ENCODE measurements at places on chromosomes 3 and 15.

GRCh38 chr15:39789736-39790135, 7.1 kb upstream of the FSIP1 start:
- no peak for DNase-seq

GRCh38 chr3:141336672-141337522, 31.4 kb upstream of the ZBTB38 start:
- DNase-seq: no peak

DNA sequence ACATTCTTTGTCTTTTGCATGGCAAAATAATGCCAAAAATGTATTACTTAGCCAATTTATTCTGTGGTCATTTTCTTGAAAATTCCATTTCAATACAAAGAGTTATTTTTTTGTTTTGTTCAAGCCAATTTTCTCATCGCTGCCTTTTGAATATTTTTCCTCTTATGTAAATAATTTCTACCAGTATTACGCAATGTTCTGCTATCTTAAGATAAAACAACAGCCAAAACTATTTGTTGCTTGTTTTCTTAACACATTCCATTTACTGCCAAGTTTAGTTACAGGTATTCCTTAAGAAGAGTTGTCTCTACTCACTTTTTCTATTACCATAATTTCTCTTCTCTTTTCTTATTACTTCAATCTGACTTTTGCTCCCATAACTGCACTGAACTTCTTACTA, 163.1 kb downstream of the ROBO1 start:
- DNase-seq: no peak

DNA sequence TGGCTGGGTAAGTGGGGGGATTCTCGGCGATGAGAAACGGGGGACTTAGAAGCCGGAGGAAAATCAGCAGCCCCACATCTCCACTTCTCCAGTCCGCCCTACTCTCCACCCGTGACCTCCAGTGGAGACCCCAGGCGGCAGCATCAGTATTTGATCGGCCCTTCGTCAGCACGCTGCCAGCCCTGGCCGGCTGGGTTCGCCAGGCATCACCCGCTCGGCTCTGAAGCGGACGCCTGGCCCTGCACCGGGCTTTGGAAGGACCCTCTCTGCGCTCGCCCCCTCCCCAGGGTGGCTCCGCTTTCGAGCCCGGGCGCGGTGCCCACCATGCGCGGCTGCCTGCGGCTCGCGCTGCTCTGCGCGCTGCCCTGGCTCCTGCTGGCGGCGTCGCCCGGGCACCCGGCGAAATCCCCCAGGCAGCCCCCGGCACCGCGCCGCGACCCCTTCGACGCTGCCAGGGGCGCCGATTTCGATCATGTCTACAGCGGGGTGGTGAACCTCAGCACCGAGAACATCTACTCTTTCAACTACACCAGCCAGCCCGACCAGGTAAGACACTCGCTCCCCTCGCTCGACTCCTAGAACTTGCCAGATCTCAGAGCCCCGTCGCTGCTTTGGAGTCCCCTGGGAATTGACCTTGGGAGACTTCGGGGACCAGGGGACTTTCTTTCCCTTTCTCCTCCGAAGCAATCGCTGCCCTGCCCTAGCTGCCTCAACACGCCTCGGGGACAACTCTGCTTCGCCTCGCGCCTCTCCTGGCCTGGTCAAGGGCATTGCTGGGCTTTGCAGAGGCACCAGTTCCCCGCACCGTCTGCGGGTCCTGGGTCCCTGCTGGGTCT, 561 bp downstream of the SIDT1 start:
- peak; percentile 22 for DNase-seq

GRCh38 chr3:116299646-116300081, 145.6 kb downstream of the LSAMP start:
- no peak for DNase-seq

GRCh38 chr3:101845425-101845824, 3.9 kb upstream of the NFKBIZ start:
- DNase-seq: no peak

DNA sequence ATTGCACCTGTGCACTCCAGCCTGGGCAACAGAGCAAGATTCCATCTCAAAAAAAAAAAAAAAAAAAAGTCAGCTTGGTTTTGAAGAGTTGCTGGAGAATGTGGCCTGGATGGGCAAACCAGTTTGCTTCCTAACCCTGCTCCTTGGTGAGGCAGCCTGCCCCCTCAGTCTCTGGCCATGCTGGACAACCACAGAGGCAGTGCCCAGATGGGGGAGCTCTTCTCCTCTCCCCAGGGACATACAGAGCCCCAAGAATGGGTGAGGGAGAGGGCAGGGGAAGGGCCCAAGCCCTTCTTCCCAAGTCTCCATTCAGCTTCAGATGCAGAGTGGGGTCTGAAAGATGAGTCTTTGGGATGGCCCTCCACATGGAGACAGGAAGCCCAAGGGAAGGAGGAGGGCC, 27.9 kb downstream of the CD276 start:
- no peak for DNase-seq

DNA sequence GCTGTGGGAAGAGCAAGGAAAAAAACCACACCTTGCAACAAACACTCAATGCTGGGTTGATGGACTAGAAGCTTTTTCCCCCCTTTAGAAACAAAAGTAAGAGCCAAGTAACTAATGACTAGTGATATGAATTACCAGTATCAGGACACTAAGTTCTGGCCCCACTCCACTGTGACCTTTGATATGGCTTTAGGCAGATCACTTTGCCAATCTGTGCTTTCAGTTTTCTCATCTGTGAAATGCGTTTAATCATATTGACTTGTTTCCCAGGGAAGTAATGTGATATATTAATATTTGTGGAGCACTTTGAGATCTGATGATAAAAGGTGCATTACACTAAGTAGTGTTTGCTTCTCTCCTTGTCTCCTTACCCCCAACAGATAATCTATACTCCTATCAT, 319.3 kb upstream of the SATB1 start:
- no peak for DNase-seq

- no peak for DNase-seq
Observed at GRCh38 chr3:185402561-185402960, 39.6 kb downstream of the MAP3K13 start.

- no peak for DNase-seq
Observed at GRCh38 chr3:185210621-185211142, 43.2 kb downstream of the EHHADH start.

- no peak for DNase-seq
Observed at GRCh38 chr3:103906808-103907207, 1459.9 kb upstream of the ALCAM start.

DNA sequence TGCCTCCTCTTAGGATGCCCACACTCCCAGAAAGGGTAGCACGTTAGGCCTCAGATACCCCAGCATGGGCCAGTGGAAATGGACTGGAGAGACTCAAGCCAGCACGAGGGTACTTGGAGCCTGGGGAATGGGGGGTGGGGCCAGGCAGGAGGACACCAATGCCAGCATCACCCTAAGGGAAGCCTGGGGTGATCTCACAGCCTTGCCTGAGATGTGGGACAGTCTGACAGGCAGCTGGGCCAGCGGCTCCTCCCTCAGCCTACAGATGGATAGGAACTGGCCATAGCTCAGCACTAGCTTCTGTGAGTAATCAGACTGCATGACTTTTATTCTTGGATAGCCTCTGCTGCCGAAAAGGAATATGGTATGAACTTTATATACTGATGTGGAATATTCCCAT, 59.6 kb upstream of the MRPS22 start:
- DNase-seq: no peak

DNA sequence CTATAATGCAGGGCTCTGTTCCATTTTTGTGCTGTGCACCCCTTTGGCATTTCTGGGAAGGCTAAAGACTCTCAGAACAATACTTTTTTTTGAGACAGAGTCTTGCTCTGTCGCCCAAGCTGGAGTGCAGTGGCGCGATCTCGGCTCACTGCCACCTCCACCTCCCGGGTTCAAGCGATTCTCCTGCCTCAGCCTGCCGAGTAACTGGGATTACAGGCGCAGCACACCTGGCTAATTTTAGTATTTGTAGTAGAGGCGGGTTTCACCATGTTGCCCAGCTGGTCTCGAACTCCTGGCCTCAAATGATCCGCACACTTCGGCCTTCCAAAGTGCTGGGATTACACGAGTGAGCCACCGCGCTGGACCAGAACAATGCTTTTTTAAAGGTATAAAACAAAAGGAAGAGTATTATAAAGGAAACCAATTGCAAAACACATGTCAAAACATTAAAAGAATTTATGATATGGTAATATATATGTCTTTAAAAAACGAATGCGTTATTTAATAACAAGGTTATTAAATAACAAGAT, 999 bp downstream of the SQOR start:
- DNase-seq: no peak

DNA sequence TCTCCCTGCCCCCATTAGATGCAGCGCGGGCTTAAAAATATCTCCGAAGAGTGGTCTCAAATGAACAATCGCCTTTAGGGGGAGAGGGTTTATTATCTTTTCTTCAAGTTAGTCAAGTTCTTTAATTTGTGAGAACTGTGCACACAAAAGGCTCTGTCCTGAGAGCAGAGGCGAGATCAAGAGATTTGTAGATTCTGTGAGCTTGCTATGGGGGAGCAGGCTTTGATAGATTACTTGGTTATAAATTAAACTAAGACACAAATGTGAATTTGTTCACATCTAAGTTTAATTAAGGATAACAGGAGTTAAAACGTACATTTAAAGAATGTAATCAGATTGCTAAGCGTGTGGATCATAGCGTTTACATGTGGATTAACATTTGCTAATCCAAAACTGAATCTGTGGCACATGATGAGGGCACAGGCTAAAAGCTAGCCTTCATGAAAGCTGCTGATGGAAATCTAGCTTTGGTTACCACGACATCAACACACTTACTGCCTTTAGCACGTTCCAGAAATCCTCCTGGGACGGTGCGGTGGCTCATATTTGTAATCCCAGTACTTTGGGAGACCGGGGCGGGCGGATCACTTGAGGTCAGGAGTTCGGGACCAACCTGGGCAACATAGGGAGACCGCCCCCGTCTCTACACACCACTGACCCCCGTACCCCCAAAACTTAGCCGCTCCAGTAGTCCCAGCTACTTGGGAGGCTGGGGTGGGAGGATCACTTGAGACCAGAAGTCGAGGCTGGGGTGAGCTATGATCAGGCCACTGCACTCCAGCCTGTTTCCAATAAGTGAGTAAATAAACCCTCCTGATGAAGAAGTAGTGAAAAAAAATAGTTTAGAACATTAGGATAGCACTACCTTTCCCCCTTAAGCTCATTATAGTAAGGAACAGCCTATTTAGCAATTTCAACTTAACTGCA, 1.0 kb upstream of the PRTG start:
- DNase-seq: no peak

DNA sequence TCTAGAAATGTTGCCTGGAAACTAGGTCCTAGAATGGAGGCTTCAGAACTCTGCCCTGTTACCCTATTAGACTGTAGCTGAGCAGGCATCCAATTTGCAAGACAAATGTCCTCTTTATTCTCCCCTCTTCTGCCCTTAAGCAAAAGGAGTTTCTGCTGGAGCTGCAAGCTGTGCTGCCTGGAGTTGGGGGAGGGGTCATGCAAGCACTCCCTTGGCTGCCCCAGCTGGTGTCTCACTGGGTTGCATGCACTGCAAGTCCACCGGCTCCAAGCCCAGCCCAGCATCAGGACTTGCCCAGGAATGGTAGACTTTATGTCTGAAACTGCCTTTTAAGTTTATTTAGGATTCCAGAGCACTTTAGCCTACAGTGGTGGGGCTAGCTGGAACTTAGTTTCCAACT, 15.7 kb upstream of the RBP2 start:
- DNase-seq: no peak

DNA sequence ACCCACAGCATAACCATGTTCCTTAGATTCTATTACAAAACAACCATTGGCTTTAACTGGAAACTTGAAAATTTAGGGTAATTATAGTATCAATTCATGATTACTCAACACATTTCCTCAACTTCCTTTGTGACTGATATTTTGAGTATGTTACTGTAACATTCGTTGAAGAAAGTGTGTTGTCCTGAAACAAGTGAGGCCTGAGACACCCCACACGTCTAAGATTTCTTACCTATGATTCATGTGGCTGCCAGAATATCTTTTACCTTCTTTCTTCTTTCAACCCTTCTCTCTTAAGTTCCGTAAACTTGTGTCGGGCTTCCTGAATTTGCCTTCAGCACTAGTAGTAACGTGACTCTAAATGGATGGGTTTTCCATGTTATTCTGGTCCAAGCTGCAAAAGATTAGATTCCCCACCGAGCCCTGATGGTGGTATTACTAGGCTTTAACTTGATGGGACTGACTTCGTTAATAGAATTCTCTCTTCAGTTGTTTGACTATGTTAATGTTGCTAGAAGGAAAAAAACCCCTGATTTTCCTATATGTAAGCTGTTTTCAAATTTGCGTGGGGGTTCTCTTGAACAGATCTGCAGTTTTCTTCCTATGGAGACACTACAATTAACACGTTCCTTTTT, 296.0 kb upstream of the ICE2 start:
- no peak for DNase-seq

- DNase-seq: no peak
Observed at GRCh38 chr15:99238849-99239248, 10.5 kb downstream of the TTC23 start.

- DNase-seq: no peak
Observed at GRCh38 chr15:42011074-42011473, 9.8 kb downstream of the PLA2G4E start.

- no peak for DNase-seq
Observed at GRCh38 chr15:40768521-40769273, 1.1 kb upstream of the C15orf62 start.

- DNase-seq: no peak
Observed at GRCh38 chr3:53856964-53857363, 10.6 kb downstream of the IL17RB start.

- no peak for DNase-seq
Observed at GRCh38 chr3:4107430-4107829, 195.7 kb upstream of the SETMAR start.

- no peak for DNase-seq
Observed at GRCh38 chr3:28947061-28947460, 333.8 kb upstream of the RBMS3 start.

- no peak for DNase-seq
Observed at GRCh38 chr3:66227051-66227450, 6.2 kb downstream of the SLC25A26 start.

GRCh38 chr3:120100711-120101110, 6.5 kb upstream of the GSK3B start:
- DNase-seq: no peak

DNA sequence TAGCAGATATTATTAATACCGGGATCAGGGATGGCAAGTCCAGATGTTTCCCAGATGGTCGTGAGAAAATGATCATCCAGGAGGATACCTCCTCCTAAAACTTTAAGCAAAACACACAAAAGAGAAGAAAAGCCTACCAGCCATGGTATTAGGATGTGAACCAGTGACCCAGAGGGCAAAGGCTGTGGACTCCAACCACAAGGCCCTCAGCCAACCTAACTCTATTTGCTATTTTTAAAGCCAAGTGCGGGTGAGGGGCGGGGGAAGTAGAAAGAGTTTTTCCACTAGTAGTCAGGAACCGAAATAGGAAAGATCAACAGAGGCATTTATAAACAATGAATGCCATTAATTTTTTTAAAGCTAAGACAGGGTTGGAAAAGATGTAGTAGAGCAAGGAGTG, 77.4 kb downstream of the STAC start:
- DNase-seq: no peak

- no peak for DNase-seq
Observed at GRCh38 chr3:141849056-141849815, 27.2 kb upstream of the ATP1B3 start.

DNA sequence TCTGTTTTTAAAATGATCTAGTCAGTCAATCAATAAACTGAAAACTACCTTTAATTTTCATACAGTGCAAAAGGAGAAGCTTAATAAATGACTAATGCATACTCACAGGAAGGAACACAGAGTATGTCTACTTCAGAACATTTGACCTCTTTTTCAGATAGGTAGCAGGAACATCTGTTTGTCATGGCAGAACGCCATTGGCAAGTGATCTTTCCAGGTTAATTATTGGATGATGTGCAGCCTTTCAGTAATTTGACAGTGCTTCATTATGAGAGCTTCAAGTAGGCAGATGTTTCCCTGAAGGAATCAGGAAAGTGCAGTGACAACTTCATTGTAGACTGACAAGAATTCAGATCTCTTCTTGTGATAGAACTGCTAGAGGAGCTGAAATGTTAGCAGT, 325.0 kb downstream of the OTOL1 start:
- no peak for DNase-seq

All from 8988T (cell line).